ENCODE measurements at places on chromosomes 6 and 20.

GRCh38 chr6:107509506-107509905 is 19.6 kb downstream of the SOBP start:
- DNase-seq: no peak

- no peak for DNase-seq
Observed at GRCh38 chr6:72975352-72975752, 249.9 kb downstream of the KHDC1L start.

DNA sequence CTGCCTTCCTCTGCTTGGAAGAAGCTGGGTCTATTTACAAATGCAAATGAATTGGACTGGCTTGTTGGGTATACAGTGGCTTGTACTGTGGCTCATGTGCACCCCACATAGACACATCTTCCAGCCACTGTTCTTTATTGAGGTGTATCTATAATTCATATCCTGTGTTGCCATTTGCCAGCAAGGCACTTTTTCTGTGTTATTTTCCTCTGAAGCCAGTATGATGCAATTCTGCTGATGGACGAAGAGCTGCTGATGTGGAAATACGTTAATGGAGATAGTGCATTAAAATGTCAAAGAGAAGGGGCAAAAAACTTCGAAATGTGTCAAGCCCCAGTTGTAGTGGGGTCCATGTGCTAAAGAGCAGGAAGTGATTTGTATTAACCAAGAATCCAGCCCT is 167.5 kb downstream of the TMEM242 start:
- DNase-seq: no peak

GRCh38 chr6:85419046-85419759 is 30.7 kb upstream of the NT5E start:
- peak; percentile 34 for DNase-seq

DNA sequence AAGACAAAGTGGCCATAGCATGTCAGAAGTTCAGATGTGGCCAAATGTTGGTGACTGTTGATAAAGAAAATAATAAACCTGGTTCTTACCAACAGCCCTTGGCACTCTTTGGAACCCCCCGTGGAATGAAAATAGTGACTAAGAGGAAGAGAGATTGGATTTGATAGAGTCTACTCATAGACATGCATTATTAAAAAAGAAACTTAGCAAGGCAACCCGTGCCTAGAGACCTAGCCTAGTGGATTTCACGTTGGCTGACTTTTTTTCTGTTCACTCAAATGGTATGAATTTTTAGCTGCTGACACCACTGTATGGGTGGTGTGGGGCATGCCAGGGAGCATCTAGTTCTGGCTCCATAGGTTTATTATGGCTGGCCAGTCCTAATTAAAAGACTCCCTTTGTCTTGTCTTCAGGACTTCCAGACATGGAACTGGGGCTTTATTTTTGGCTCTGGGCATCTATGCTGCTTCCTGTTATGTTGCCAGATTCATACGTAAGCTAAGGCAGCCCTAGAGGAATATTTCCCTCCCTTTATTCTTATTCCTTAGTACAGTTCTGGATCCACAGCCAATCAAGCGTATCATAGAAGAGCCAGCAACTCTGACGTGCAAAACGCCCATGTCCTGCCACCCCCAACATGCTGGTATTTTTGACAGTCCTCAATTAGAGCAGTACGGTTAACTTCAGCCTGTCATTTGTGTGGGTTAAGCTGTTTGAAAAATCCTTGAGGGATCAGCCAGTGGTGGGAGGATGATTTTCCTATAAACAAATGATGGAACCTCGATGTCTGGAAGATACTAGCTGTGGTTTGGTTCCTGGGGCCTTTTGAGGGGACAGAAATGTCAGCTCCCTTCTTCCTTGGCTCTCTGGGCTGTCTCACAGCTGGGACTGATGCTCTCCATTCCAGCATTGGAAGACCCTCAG is 127.5 kb downstream of the ISM1 start:
- DNase-seq: no peak

- DNase-seq: no peak
Observed at GRCh38 chr20:24828992-24829648, 119.9 kb upstream of the CST7 start.
